ENCODE measurements at places on chromosomes 12 and 14. TPM values are rescaled to one million over a fixed set of nuclear protein-coding genes. Genes with fewer than 3 reads are reported as not detected.

Gene LRRC10
- total RNA-seq, result not detected

Gene ACVR1B
- 48.0 TPM for total RNA-seq

Gene ACOT6
- not detected for total RNA-seq

Gene CCDC197
- not detected for total RNA-seq

Gene CCDC63
- total RNA-seq, result not detected

Gene DDN
- 15.0 TPM for total RNA-seq

Gene TMTC1
- total RNA-seq, result 42.4 TPM
